Cerebellar nuclear complex (tissue), 1 donor: ENCODE measurements at places on chromosomes 12 and 14.

DNA sequence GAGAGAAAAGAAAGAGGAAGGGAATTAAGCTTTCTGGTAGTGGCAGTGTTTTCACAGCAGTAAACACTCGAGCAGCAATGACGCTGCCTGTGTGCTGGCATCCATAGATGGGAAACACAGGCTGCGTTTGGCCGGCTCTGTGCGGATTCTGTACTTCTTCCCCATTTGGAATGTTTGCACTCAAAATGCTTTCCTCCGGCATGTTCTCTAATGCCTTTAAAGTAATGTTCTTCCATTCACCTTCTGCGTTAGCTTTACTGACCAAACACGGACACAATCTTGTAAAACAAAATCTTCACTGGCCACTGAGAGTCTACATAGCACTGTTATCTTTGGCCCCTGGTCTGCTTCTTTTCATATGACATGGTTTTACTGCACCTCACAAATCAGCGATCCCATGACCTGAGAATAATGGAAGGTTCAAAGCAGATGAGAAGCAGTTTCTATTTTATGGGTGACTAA, 31.4 kb downstream of the DCP1B start:
- no peak for DNase-seq

DNA sequence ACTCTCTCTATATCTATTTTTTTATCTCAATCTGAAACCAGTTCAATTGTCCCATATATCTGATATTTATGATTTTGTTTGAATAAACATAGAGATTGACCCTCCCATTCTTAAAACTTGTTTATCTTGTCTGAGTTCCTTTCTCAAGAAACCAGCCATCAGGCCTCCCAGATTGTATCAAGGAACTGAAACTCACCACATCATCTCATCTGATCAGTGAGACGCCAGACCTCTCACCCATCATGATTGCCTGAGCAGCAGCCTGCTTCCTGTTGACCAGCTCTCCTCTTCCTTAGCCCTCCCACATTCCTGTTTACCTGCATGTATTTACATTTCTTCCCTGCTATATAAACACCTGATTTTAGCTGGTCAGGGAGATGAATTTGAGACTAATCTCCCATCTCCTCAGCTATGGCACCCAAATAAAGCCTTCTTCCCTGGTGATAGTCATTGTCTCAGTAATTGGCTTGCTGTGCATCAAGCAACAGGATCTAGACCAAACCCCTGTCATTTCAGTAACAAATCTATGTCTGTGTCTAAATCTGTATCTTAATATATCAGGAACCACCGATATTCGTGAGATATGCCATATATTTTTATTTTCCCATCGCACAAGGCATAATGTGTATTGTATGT, 323.6 kb downstream of the TMTC2 start:
- DNase-seq, result no peak

- no peak for DNase-seq
Observed at GRCh38 chr12:105420046-105420445, 89.6 kb downstream of the C12orf75 start.

GRCh38 chr12:58388261-58388660, 446.9 kb downstream of the ATP23 start:
- DNase-seq, result no peak

DNA sequence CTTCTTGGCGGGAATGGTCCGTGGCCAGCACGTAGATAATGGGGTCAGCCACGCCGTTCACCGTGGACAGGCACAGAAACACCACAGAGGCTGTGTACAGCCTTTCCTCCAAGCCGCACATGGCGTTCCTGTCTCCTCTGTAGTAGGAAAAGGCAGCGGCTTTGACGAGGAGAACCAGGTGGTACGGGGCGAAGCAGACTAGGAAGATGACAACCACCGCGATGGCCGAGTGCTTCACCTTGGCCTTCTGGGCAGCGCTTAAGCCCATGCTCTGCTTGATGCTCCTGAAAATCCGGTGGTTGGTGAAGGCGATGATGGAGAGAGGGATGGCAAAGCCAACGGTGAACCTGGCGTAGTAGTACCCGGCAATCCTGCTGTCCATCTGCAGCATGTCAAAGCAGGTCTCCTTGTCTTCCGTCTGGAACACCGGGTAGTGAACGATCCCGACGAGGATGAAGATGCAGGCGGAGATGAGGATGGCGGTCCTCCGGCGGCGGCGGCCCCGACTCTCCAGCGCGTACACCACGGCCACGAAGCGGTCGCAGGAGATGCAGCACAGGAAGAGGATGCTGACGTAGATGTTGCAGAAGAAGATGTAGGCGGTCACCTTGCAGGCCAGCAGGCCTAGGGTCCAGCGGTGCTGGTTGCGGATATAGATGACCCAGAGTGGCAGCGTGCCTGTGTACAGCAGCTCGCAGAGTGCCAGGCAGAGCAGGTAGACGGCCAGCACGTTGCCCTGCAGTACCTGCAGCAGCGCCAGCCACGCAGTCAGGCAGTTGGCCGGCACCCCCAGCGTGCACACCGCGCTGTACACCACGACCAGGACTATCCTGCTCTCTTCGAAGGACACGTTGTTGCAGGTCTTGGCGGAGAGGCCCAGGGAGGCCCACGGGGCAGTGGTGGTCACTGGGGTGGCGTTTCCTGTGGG, 13.8 kb downstream of the GPR132 start:
- no peak for DNase-seq

DNA sequence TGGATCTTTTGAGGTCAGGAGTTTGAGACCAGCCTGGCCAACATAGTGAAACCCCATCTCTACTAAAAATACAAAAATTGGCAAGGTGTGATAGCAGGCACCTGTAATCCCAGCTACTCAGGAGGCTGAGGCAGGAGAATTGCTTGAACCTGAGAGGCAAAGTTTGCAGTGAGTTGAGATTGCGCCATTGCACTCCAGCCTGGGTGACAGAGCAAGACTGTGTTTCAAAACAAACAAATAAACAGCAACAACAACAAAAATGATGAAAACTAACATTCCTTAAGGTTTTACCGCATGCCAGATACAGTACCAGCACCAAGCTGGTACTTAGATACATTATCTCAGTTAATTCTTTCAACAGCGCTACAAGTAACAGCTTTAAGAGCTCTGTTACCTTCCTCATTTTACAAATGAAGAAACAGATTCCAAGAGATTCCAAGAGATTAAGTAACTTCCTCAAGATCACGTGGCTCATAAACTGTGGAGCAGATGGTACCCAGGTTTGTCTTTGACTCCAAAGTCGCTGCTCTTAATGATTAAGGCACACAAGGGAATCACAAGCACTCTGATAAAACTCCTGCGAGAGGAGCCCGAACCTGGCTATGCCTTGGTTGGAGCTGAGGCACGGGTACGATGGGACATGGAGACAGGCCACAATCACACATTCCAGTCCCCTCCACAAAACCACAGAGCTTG, 17.7 kb upstream of the PLEK2 start:
- DNase-seq, result no peak

DNA sequence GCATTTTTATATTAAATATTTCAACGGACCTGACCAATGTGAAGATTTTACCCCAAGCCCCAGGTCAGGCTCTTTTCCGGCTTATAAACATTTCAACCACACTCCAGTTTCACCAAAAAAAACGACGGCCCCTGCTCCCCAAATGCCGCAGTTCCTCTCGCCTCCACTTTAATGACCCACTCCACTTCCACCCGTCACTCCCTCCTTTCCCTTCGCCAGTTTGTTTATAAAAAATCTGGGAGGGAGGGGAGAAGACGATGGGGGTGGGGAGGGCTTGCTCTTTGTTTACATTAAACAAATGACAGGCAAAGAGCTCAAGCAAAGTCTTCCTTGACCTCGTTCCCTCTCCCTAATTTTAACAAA, 5.4 kb downstream of the SIX6 start:
- DNase-seq, result no peak
